ENCODE measurements at places on chromosomes 12 and 14.
A peak's percentile ranks its signal among the peaks of the same experiment; 100 is the strongest.

DNA sequence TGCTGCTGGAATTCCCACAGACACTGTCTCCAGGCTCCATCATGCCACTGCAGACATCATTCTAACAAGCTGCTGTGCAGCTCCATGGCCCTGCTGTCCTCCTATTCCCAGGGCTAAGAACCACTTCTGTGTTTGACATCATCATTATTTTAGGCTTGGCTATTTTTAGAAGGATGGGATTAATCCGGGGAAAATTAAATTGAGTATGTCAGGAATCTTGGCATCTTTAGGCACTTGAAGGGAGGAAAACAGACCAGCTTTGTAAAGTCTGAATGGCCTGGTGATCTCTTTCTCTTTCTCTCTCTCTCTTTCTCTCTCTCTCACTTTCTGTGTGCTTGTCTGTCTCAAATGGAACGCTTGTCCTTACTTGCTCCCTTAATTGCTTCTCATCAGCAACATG, 568.3 kb upstream of the FLRT2 start:
- no peak for DNase-seq

DNA sequence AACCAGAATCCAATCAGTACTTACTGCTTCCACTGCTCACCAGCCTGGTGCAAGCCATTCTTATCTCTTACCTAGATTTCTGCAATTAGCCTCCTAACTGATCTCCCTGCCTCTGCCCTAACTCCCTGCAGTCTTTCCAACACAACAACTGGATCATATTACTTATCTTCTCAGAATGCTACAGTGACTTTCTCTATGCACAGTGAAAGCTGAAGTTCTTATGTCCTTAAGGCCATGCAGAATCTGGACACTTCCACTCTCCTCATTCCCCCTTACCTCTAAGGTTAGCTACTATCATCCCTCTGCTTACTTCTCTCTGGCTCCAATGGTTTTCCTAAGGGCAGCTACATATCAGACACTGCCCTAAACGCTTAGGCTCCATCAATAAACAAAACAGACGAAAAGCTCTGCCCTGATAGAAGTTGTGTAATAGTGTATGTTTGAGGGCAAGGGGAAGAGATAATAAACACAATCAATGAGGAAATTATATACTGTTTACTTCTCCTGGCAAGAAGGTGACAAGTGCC, 4.0 kb downstream of the KTN1 start:
- DNase-seq: no peak

DNA sequence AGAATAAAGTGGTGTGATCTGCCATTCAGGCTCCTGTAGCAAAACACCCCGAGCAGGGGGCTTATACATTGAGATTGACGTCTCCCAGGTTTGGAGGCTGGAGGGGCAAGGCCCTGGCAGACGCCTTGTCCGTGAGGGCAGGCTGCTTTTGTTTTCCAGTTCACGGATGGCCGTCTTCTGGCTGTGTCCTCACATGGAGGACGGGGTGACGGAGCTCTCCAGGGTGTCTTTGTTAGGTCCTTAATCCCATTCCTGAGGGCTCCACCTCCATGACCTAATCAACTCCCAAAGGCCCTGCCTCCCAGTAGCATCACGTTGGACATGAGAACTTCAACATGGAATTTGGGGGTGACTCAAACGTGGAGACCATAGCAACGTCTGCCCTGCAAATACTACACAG, 147.7 kb downstream of the KIF26A start:
- no peak for DNase-seq

GRCh38 chr12:27571463-27571862, 47.5 kb downstream of the PPFIBP1 start:
- DNase-seq: no peak

GRCh38 chr12:78914859-78915331, 50.3 kb downstream of the SYT1 start:
- DNase-seq: no peak

DNA sequence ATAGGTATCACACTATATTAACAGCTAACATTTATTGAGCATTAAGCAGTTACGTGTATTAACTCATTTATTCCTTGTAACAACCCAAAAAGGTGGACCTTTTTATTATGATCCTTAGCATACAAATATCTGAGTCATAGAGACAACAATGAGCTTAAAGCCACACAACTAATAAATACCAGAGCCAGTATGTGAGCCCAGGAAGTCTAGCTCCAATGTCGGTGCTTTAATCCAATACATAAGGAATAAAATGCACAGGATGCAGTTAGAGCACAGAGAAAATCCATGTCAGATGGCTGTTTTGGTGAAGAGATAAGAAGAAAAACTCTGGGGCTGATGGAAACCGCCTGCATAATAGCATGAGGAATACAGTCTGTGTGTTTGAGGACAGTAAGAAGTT, 888.6 kb downstream of the TMTC2 start:
- no peak for DNase-seq

GRCh38 chr12:53868511-53868986, 70.1 kb upstream of the HOXC13 start:
- DNase-seq: no peak

DNA sequence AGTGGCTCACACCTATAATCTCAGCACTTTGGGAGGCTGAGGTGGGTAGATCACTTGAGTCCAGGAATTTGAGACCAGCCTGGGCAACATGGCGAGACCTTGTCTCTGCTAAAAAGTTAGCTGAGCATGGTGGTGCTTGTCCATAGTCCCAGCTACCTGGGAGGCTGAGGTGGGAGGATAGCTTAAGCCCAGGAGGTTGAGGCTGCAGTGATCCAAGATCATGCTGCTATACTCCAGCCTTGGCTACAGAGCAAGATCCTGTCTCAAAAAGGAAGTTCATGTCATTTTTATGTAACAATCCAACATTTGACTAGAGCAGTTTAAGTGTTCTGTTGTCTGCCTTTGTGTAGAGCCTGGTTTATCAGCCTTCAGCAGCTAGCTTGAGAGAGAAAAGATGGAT, 6.2 kb downstream of the OXA1L start:
- no peak for DNase-seq

DNA sequence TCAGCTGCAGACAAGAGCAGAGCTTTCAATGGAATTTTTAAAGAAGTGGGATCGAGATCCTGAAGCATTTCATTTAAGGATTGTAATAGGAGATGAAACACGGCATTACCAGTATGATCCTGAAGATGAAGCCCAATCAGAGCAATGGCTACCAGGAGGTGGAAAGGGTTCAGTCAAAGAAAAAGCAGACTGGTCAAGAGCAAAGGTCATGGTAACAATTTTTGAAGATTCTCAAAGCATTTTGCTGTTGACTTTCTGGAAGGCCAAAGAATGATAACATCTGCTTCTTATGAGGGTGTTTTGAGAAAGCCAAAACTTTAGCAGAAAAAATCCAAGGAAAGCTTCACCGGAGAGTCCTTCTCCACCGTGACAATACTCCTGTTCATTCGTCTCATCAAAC, 204.3 kb upstream of the EEA1 start:
- DNase-seq: no peak

DNA sequence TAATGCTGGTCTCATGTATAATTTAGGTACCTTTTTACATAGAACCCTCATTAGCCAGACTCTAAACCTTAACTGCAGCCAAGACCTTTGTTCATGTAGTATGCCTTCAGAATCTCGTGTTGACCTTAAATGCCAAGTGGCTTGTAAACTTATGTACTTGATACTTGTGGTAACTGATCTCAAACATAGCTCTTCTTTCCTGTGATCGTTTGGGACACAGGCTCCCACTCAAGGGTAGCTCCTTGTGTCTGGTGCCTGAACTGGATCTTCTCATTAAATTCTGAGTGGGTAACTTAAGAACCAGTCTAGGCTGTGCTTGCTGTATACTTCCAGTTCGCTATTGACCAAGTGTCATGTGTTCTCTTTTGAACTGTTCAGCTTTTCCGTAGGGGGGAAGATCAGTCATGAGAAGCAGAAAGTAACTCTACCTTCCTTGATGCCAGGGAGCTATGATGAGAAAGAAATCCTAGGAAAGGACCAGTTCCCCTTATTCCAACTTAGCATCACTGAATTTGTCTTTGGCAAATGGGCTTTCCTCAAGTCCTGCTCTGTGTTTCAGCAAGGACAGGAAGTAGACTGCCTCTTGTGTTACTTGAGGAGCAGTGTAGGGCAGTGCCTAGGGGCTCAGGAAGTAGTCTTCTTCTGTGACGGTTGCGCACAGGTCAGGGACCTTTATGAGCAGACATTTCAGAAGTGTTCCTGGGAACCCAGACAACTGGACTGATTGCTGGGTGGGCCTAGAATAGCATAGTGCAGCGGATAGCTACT, 2.5 kb downstream of the LGALS3 start:
- DNase-seq: no peak

- no peak for DNase-seq
Measured at GRCh38 chr14:96072076-96072475, 32.9 kb downstream of the C14orf132 start.

DNA sequence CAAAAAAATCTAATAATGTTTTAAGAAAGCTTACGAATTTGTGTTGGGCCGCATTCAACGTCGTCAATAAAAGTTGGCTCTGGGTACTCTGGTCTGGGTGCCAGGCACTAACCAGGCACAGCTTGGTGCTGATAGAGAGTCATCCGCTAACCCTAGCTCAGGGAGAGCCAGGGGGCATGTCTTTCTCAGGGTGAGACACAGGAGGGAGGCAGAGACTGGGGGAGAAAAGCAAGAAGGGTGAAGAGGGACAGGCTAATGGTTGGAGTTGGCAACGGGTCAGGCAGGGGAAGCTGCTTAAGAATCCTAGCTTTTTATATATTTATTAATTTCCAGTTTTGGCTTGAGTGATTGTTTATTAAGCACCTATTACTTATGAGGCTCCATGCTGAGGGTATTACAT, 105.0 kb downstream of the CMKLR1 start:
- no peak for DNase-seq

DNA sequence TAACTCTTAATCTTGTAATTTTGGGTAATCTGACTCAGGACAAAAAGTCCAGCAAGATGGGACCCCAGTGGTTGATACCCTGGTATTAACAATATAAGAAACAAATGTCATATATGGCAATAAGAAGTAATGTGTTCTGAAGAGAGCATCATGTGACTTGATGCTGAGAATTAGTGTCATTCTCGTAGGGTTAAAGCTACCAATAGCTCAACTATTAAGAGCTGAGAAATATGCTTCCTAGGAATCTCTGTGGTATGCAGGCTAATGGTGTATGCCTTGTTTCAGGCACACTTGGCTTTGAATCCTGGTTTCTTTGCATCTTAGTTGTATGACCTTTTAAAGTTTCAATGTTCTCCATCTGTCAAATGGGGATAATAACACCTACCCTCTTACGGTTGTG, 9.1 kb downstream of the MYRFL start:
- no peak for DNase-seq

DNA sequence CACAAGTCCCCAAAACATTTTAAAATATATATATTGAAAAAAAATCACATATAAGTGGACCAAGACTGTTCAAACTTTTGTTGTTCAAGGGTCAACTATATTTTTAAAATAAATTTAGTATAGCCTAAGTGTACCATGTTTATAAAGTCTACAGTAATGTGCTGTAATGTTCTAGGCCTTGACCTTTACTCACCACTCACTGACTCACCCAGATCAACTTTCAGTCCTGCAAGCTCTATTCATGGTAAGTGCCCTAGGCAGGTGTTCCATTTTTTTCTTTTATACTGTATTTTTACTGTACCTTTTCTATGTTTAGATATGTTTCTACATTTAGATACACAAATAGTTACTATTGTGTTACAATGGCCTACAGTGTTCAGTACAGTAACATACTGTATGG, 23.4 kb upstream of the TMTC1 start:
- DNase-seq: no peak

- DNase-seq: no peak
Measured at GRCh38 chr12:49832836-49833421, 4.7 kb upstream of the NCKAP5L start.

- no peak for DNase-seq
Measured at GRCh38 chr12:193261-193660, 20.7 kb downstream of the SLC6A12 start.

DNA sequence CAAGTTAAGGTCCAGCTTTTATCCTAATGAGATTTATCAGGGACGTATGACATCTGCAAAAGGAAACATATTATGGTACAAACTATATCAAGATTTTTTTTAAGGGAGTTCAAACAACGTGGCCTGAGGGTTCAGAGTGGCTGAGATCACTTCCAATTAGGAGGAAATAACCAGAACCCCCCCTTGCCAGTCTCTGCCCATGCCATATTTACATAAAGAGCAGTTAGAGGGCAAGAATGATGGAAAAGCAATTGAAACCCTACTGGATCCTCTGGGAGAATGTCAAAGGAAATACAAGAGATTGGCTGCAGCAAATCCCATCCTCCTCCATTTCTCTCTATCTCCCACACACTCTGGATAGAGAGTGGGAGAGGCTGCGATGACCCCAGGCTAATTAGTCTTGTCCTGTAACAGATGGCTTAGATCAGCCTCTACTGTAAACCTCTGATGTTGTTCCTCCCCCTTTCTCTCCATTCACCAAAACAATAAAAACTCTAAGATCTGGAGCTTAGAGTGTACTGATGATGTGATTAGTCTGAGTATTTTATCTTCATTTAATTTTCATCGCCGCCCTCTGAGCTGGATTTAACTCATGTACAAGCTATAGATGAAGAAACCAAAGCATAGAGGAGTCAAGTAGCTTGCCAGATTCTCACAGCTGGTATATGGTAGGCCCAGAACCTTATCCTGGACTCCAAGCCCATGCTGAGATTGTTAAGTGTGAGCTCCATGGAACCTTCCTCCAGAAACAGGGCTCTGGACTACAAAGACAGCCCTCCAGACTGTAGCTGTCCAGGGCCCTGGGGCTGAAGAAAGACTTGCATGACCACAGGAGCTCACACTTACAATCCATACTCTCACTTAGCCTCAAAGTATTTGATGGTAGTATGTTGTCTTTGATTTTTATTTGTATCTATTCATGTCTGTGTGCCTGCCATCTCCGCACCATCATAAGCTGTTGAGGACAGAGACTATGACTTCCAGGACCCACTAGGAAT, 54.1 kb upstream of the GNG2 start:
- no peak for DNase-seq

DNA sequence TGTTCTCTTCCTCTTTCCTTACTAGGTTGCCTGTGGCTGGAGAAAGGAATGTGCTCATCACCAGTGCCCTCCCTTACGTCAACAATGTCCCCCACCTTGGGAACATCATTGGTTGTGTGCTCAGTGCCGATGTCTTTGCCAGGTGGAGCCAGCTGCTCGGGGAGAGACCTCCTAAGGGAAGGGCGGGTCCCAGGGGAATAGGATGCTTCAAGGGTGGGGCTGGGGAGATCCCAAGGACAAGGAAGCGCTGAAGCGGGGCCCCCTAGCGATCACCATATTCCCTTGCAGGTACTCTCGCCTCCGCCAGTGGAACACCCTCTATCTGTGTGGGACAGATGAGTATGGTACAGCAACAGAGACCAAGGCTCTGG, 10.2 kb downstream of the MARS1 start:
- DNase-seq: no peak

DNA sequence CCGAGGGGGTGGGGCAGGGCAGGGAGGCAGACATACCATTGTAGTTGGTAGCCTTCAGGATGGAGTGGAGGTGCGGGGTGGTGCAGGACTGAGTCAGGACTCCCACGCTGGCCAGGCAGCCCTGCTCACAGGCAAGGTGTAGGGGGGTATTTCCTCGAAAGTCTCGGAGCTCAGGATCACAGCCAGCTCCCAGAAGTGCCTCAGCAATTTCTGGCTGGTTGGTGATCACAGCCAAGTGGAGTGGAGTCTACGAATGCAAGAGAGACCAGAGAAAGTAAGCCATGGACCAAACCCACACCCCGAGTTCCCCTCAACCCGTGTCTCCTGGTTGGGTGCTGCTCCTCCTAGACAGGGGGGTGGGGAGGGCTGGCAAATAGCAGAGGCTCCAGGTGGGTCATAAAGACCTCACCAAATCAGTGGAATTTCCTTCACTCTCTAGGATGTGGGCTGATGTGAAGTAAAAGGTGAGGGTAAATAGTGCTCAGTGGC, 1.4 kb downstream of the NFKBIA start:
- peak; percentile 57 for DNase-seq

Measured in stimulated activated CD4-positive, alpha-beta T cell treated with anti-CD3 and anti-CD28 coated beads, Interleukin-4, amount 100 ng/mL, for 4 hours (primary cell).